GM23248 (cell line): ENCODE measurements at places on chromosomes 16 and 17. TPM values are rescaled to one million over a fixed set of nuclear protein-coding genes. Genes with fewer than 3 reads are reported as not detected.
A peak's percentile ranks its signal among the peaks of the same experiment; 100 is the strongest.

GRCh38 chr16:87895641-87896141, 26.4 kb upstream of the SLC7A5 start:
- DNase-seq = peak; percentile 91

GRCh38 chr17:38363016-38363415, 11.4 kb downstream of the SOCS7 start:
- DNase-seq = no peak

DNA sequence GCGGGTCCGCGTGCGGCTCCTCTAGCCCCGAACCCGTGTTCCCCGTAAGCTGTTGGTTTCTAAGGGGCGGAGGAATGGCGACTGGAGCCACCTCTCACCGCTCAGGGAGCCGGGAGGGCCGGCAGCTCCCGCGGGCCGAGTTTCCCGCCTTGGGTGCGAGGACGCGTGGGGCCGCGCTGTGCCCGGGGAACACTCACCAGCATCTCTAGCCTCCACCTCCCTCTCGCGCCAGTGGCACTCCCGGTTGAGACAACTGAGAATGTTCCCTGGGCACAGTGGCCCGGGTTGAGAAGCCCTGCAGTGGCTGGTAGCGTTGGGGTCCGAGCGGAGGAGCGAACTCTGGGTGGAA, 560 bp downstream of the TELO2 start:
- peak; percentile 61 for DNase-seq

Gene NECAB2
- total RNA-seq = not detected in 2 replicates
